ENCODE measurements at places on chromosomes 16 and 17. TPM values are rescaled to one million over a fixed set of nuclear protein-coding genes. Genes with fewer than 3 reads are reported as not detected.
A peak's percentile ranks its signal among the peaks of the same experiment; 100 is the strongest.

Gene EVI2B
- total RNA-seq: 1.3 TPM

Gene SCNN1G
- 10.1 TPM for total RNA-seq

Gene SERPINF2
- 2.7 TPM for total RNA-seq

Gene SULT1A1
- 4.7 TPM for total RNA-seq

Gene ZNF764
- 3.0 TPM for total RNA-seq

Gene CTRB2
- not detected for total RNA-seq

Gene ABCA6
- total RNA-seq: 2.4 TPM

Gene POLR2C
- 32.0 TPM for total RNA-seq

Gene PRR29
- total RNA-seq: not detected

Gene RGS9
- 0.84 TPM for total RNA-seq

Gene GRB7
- 45.3 TPM for total RNA-seq

Gene ERN2
- 0.36 TPM for total RNA-seq

Gene RNF222
- 10.8 TPM for total RNA-seq

Gene ACSM2A
- not detected for total RNA-seq

- no peak for ATAC-seq
Measured at GRCh38 chr16:56539656-56540055, 19.8 kb upstream of the BBS2 start.

DNA sequence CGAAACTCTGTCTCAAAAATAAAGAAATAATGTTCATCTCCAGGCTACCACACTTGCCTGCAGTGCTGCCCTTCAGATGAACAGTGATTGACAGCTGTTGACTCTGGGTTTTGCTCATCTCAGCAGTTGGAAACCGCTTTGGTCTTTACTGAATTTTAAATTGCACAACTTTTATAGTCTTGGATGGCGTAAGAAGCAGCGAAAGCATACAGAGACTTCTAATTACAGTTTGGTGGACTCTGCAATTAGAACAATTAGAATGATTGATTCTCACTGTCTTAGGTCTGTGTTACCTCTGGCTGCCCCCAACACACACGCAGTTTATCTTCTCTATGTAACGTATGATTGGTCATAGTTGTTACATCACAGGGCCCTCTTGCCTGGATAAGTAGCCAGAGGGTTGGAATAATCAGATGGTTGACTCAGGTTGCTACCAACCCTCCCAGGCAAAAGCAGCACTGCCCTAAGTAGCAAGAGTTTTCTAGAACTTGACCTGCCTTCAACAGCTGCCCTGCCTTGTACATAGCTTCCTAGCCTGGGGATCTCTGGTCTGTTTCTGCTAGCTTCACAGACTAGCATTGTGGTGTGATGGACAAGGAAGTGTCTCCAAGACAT lies 1.9 kb upstream of the NAT9 start:
- ATAC-seq: no peak

DNA sequence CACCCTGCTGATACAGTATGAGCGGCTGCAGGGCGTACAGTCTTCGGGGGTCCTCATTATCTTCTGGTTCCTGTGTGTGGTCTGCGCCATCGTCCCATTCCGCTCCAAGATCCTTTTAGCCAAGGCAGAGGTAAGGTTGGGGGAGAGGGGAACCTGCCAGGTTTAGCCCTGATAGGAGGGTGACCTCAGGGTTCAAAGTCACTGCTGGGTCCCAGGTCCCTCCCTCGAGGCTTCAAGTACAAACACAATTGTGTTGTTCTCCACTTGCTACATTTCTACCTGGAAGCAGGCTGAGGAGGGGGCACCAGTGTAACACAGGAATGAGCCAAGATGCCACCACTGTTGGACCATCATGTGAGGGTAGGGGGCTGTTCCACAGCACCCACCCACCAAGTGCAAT lies 22.4 kb downstream of the ABCC3 start:
- no peak for ATAC-seq

DNA sequence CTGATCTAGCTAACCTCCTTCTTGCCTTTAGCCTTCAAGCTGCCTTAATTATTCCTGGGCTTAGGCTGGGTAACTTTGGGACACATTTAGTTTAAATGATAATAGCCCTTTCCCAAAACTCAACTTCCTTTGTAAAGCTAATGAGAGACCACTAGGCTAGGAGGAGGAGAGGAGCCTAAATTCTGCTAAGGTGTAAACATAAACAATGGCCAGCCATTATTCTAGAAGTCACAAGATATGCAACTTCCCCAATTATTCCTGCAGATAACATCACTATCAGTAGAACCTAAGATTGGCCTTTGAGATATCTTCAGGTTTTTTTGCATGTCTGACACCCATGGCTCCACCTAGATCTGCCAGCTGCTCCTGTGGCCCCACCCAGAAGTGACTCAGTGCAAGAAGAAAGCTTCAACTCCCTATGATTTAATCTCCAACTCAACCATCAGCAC lies 131.2 kb upstream of the FAM20A start:
- peak; percentile 59 for ATAC-seq

GRCh38 chr16:79307214-79307613 lies 293.3 kb downstream of the MAF start:
- no peak for ATAC-seq

DNA sequence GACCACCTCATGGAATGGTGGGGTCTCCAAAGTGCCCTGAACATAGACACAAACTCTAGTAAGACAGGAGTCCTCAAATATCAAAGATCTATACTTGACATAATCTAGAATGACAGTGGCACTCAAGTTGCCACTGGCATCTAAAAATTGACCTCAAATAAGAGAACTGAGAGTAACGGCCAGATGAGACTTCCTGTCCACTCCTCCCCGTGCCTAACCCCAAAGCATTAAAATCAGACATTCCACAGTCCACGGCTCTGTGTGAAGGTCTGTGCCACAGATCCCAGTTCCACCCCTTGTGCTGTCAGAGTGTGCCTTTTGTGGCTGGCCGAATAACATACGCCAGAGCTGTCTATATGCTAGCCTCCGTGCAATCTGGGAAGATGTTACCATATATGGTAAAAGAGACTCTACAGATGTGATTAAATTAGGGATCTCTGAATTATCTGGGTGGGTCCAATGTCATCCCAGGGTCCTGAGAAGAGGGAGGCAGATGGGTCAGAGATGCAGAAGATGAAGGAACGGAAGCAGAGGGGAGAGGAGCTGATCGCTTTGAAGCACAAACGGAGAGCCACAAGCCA lies 21.0 kb upstream of the EVPL start:
- no peak for ATAC-seq

DNA sequence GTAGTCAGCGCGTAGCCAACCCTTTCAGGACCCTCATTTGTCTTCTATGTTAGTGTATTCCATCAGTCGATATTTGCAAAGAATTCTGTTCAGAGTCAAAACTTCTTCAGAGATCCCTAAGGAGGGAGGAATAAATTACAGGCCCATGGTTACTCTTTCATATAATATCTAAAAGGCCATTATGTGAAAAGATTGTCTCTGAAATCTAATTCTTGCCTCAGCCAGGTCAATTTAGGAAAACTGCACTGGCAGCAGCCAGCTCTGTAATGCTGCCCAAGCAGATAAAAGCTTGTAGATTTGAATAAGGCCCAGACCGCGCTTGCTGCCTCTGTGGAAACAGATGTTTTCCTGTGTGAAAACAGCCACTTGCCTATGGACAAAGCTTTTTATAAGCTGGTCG lies 379.8 kb downstream of the CNTNAP4 start:
- ATAC-seq: no peak

DNA sequence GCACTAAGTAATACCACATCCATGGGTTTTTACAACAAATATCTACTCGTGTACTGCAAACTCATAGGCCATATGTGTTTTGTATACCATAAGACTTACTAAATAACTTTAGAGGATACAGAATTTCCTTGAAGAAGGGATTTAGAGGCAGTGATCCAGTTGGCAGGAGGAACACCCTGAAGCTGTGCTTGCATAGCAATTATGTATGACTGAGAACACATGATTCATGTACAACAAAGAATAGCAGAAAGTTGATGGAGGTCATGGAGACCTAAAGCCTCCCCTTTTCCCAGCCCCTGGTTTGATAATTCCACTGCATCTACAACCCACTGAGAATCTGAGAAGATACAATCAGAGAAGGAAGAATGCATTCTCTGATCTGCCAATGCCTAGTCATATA lies 83.8 kb upstream of the PMFBP1 start:
- no peak for ATAC-seq

GRCh38 chr17:69434164-69434579 lies 19.7 kb downstream of the MAP2K6 start:
- ATAC-seq: peak; percentile 39

DNA sequence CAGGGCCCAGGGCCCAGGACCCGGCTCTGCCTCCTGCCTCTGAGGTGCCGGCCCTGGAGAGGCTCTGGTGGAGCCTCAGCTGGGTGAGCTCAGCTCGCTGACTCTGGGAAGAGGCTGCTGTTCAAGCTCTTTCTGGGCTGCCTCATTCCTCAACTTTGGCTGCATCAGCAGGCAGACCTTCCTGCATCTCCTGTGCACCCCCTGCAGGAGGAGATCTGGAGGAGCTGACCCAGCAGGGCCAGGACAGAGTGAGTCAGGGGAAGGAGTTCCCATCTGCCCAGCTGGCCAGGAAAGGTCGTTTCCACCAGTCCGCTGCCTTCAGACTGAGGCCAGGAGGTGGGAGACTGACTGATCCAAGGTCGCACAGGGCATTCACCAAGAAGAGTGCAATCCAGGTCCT lies 10.7 kb downstream of the CRHR1 start:
- no peak for ATAC-seq

DNA sequence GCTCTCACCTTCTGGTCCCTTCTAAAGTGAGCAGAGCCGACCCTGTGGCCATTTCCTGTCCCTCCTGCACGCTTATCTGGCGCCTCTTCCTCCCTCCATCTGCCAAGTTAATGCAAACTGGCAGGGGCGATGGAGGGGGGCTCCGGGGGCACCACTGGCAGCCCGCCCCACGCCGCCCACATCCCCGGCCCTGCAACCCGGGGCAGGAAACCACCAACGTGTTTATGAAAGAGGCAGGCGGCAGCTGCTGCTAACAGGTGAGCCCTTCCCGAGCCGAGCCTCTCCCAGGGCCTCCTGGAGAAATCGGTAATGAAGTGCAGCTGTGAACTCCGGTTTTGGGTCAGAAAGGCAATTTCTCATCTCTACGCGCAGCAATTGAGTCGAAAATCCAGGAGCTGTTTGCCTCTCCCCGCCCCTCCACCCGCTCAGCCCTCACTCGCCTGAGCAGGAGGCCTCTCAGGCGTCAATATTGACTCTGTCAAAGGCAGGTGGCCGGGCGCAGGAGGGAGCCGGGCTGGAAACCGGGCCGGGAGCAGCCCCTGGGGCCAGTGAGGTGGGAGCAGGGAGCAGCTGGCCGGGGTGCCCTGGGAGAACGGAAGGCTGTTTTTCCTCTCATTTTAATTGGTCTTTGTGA lies 164.4 kb upstream of the GSE1 start:
- no peak for ATAC-seq

GRCh38 chr17:17507465-17508011 lies 11.3 kb upstream of the RASD1 start:
- no peak for ATAC-seq

- peak; percentile 91 for ATAC-seq
Measured at GRCh38 chr16:83952940-83953795, at the start of gene OSGIN1. TSS of gene OSGIN1 (plus strand) at chr16:83953240. CDS start at chr16:83957672, 4,432 bp downstream.

DNA sequence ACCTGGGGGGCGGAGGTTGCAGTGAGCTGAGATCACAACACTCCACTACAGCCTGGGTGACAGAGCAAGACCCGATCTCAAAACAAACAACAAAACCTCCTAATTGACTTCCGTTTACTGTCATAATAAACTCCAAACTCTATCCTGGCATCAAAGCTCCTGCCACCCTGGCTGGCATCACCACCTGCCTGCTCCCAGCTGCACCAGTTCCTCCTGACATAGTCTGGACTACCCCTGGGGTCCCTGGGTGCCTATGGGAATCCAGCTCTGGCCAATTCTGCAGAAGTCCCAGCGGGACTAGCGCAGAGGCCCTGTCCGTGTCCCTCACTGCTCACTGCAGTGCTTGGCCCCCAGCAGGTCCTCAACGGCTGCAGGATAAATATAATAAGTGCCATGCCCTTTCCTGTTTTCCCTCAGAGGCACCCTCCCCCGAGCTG lies 723 bp downstream of the NTHL1 start:
- no peak for ATAC-seq

GRCh38 chr16:49856672-49857330 lies 889 bp upstream of the ZNF423 start:
- ATAC-seq: peak; percentile 65

DNA sequence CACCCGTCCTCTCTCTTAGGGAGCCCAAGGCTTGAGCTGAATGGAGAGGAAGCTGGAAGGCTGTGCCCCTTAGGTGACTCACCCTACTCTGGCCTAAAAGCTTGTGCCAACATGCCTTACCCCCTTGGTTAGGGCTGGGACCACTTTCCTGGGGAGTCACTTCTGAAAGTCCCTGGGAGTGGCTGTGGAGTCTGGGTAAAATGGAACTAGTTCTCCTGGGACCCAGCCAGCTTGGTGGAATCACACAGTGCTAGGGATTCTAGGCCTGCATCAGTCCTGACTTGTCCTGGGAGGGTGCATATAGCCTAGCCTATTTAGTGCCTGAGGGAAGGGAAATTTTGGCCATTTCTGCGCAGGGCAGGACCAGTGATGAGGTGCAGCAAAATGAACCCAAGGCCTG lies 10.5 kb downstream of the MMP28 start:
- ATAC-seq: peak; percentile 94

DNA sequence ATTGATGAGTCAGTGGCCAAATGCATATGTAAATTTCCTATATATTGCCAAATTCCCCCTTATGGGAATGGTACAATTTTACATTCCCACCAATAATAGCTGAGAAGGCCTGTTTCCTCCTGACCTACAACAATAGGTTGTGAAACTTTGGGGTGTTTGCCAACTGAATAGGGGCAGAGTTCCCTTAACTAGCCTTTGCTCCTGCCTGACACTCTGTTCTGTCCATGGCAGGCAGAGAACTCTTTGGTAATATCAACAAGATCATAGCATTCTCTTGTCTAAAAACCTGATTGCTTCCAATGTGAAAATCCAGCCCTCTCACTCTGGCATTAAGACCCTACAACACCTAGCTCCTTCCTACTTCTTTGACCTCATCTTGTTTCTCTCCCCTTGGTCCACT lies 149.7 kb downstream of the HAPSTR1 start:
- no peak for ATAC-seq

DNA sequence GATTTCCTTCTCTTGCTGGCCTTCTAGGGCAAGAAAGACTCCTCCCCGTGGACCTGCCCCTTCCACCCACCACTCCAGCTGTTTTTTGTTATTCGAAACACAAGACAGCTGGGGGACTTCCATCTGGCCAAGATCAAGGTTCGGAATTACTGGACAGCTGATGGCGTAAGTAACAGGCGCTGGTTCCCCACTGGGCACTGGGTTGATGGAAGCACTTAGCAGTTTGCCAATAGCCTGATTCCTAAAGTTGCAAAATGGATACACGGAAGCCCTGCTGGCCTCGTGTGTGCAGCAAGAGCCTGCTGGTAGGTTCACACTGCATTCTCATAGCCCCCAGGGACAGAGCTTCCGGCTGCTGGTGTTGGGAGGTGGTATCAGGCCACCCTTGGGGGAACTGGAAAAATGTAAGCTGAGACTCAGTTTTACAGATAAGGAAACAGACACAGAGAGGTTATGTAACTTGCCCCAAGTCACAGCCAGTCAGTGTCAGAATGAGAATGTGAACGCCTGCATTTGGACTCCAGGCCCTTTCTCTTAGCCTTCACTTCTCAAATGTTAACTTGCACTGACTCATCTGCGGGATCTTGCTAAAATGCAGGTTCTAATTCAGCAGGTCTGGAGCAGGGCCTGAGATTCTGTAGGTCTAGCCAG lies 171.7 kb downstream of the KATNIP start:
- peak; percentile 22 for ATAC-seq

GRCh38 chr17:78496311-78496710 lies 80.9 kb downstream of the DNAH17 start:
- ATAC-seq: no peak
